ENCODE measurements at places on chromosomes 3 and 15. TPM values are rescaled to one million over a fixed set of nuclear protein-coding genes. Genes with fewer than 3 reads are reported as not detected.

The SLC6A1 gene
- not detected for total RNA-seq

The ALPK3 gene
- 0.11 TPM for total RNA-seq

The ZNF860 gene
- total RNA-seq, result 0.37 TPM

The UBAP1L gene
- total RNA-seq, result 1.3 TPM

The PRKCI gene
- 55.7 TPM for total RNA-seq

The UTS2B gene
- total RNA-seq, result 0.37 TPM

The TEX55 gene
- not detected for total RNA-seq

The SCAANT1 gene
- total RNA-seq, result not detected

The NR1I2 gene
- total RNA-seq, result not detected

The CILP gene
- under 0.01 TPM for total RNA-seq

The LHFPL4 gene
- not detected for total RNA-seq

The PPM1M gene
- total RNA-seq, result 16.6 TPM

The FBXL2 gene
- total RNA-seq, result 29.0 TPM

The ELL3 gene
- total RNA-seq, result 2.7 TPM

The CCR5 gene
- total RNA-seq, result not detected

The AHSG gene
- total RNA-seq, result not detected

The ATP2B2 gene
- not detected for total RNA-seq

The KNG1 gene
- total RNA-seq, result not detected
